ENCODE measurements at places on chromosomes 12 and 14.

GRCh38 chr14:39229222-39229543 is 4.5 kb upstream of the MIA2 start:
- no peak overlapping the region for H3K4me3 ChIP-seq
- DNase-seq: no peak
- no peaks in the 10 kb centered on the region for H3K27me3 ChIP-seq
- peaks cover 12% of the 10 kb centered on the region for H3K4me1 ChIP-seq

GRCh38 chr12:132206046-132206434 is 61.8 kb downstream of the NOC4L start:
- no peak overlapping the region for H3K27ac ChIP-seq
- no peaks in the 10 kb centered on the region for H3K36me3 ChIP-seq
- H3K27me3 ChIP-seq: peaks cover 38% of the 10 kb centered on the region
- DNase-seq: no peak
- no peak overlapping the region for H3K4me3 ChIP-seq

DNA sequence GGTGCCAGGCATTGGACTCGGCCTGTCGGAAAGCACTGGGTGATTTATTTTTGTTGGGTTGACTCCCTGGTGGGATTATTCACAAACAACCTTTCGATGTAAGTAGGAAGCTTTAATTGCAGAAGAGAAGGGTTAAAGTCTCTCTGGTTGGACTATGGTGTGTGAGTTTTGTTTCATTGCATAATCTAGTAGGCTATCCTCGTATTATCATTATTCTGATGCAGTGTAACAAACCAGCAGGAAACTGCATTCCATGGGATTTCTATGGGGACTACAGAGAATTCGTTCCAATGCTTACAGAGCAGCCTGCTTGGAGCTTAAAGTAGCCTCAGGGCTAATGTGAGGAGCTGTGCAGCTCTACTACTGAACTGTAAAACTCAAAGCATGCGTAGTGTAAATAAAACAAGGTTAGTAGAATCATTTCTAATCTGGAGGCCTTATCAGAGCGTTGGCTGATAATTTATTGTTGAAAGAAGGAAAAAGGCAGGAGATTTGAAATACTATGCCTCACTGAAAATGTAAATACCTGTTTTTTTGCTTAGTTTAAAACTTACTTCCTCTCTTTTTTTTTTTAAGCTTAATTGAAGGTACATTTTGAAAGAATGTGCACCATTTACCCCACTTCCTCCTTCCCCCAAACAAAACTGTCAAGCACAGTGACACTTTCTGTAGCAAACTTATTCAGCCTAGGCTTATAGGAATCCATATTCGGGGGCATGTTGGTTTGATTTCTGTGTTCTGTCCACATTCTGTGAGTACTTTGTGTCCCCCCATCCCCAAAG is 226.7 kb downstream of the NPAS3 start:
- H3K4me1 ChIP-seq: no peaks in the 10 kb centered on the region
- H3K36me3 ChIP-seq: no peaks in the 10 kb centered on the region
- H3K27ac ChIP-seq: no peak overlapping the region
- no peaks in the 10 kb centered on the region for H3K27me3 ChIP-seq
- no peak for DNase-seq
- no peak overlapping the region for H3K4me3 ChIP-seq

- H3K36me3 ChIP-seq: no peaks in the 10 kb centered on the region
- peaks cover 74% of the 10 kb centered on the region for H3K27me3 ChIP-seq
- DNase-seq: no peak
- H3K4me3 ChIP-seq: peak within 1 kb of the TSS; percentile 57
These were observed at the start of gene PIANP for GRCh38 chr12:6700646-6701051. Gene PIANP (minus strand): TSS chr12:6700815. CDS start chr12:6698061, 2,754 bp downstream.

DNA sequence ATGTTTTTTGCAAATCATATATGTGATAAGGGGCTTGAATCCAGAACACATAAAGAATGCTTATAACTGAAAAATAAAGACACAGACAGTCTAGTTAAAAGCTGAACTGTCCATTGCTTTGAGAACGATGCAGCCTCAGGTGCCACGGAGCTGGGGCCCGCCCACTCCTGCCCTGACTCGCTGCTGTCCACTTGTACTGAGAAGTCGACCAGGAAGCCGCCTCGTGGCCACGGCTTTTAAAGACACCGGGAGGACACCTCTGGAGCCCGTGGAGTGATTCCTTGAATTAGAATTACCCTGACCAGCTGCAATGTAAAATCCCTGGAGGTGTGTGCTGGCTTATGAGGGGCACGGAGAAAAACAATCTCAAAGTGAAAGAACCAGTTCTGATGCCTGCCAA is 23.9 kb upstream of the TEX22 start:
- H3K4me1 ChIP-seq: no peaks in the 10 kb centered on the region
- H3K36me3 ChIP-seq: peaks cover 6% of the 10 kb centered on the region
- H3K27ac ChIP-seq: no peak overlapping the region
- no peaks in the 10 kb centered on the region for H3K27me3 ChIP-seq
